ENCODE measurements at places on chromosomes 2 and 18.

DNA sequence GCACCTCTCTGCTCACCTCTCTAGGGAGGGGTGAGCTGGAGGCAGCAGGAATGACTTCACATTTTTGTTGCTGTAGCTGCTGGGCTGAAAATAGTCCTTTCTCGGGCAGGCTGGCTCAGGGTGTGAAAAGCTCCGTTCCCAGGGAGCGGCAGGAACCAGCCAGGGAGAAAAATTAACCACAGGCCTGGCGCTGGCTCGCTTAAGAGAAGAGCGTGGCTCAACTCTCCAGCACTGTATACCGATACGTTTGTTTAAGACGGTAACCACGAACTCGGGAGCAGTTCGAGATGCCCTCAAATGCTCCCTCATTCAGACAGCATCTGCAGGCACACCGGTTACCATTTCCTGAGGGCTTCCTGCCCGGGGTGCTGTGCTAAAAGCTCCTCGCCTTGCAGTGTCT lies 129.6 kb downstream of the CELF4 start:
- no peak for DNase-seq

DNA sequence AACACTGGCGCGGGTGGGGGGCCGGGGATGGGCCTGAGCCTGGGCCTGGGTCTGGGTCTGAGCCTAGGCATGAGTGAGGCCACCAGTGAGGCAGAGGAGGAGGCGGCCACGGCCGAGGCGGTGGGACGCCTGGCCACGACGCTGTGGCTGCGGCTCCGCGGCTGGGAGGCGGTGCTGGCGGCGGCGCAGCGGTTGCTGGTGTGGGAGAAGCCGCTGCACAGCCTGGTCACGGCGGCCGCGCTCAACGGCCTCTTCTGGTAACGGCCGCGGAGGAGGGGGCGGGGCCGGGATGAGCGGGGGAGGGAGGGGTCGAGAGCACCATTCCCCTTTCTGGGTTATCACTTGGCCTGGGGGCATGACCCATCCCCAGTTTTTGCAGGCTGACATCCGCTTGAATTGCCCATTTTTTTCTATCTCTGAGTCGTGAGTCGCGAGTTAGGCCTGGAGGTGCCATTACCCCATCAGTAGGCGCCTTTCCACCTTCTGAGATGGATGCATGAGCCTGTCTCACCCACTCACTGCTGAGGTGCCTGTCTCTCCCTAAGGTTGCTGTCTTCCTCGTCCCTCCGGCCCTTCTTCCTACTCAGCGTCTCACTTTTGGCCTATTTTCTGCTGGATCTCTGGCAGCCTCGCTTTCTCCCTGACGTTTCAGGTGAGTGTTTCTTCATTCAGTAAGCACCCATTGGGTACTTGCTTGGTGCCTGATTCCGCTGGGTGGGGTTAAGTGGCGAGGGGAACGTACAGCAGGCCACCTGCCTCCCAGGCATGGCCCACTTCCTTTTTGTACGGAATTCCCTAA lies 501 bp downstream of the RETREG2 start:
- peak; percentile 23 for DNase-seq

DNA sequence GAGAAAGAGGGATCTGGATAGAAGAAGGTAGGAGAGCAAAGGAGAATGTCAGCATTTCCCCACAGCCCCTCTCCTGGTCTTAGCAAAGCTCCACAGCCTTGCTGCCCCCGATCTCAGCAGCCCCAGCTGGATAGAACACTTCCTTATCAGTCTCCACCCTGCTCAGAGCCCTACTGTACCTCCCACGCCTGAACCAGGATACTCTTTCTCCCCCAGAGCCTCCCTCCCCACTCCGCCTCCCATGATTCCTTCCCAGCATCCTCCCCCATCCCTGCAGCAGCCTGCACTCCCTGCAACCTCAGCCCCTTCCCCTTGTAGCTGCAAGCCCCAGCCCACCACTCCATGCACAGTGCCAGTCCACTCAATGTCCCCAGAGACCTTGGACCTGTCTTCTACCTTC lies 25.8 kb downstream of the PLB1 start:
- DNase-seq, result no peak

DNA sequence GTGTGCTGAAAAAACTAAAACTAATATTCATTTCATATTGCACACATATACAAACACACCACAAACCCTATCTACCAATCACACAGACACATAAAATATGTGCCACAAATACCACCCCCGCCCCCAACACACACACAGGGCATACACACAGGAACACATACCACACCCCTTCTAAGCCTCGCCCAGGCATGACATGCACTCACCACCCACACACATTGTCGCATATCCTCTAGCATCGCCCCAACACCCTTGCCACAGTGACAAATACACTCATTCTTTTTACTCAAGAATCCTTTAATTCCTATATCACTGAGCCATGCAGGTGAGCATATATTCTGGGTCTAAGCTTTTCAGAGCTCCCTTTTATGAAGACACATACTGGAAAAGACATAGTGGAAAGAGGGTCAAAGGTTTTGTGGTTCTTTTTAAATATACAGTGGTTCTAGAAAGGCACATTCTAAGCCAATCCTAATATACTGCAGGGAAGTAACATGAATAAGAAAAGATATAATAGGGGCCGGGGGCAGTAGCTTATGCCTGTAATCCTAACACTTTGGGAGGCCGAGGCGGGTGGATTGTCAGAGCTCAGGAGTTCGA lies 24.5 kb upstream of the LCLAT1 start:
- DNase-seq, result peak; percentile 85

GRCh38 chr18:10705786-10706185 lies 180.0 kb downstream of the NAPG start:
- no peak for DNase-seq

Measured in CD4-positive, alpha-beta T cell treated with Interleukin-15 for 4 hours (primary cell).